H9 (cell line): ENCODE measurements at places on chromosomes 5 and 9. TPM values are rescaled to one million over a fixed set of nuclear protein-coding genes. Genes with fewer than 3 reads are reported as not detected.
A peak's percentile ranks its signal among the peaks of the same experiment; 100 is the strongest.

DNA sequence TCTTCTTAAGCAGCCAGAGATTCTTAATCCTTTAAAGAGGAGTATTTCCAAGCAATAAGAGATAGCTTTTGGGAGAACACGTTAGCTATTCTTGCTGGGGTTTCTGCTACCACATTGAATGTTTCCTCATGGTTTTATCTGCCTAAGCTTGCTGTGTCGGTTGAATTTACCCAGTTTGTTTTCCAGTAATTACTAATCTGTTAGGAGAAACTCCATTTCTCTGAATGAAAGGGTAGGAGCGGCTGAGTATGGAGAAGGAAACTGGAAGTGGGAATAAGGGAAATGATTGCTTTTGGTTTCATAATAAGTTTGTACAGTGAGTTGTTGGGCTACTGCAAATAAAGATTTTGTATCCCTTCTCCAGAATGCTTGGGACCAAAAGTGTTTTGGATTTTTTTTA, 1.2 kb downstream of the JAK2 start:
- no peak for DNase-seq

Gene ZCCHC9
- total RNA-seq, result 32.2 and 32.4 TPM in 2 replicates

DNA sequence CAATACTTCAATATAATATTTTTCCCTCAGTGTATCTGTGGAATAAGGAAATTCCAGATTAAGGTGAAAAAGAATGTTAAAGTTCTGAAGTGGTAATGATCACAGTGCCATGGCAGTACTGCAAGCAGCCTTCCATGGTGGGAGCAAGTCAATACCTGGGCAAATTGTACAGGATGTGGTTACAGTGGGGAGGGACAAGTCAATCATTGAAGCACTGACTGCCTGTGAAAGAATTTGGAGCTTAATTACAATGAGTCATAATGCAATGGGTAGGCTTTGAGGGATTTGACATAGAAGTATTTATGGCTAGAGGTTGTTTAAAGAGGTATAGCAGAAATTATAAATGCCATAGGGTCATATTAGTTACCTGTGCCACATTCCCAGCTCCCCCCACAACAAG, 786.5 kb upstream of the ACO1 start:
- no peak for DNase-seq

DNA sequence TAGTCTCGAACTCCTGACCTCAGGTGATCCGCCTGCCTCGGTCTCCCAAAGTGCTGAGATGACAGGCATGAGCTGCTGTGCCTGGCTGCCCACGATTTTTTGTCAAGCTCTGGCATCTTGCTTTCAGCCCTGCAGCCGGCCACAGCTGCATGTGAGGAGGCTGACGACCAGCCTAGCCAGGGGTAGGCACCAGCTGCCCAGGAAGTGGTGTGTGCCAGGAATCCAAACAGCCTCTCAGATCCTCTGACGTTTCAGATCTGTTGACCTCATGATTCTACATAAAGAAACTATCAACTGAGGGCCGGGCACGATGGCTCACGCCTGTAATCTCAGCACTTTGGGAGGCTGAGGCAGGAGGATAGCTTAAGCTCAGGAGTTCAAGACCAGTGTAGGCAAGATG, 19.0 kb downstream of the DYNC2I2 start:
- DNase-seq, result no peak

DNA sequence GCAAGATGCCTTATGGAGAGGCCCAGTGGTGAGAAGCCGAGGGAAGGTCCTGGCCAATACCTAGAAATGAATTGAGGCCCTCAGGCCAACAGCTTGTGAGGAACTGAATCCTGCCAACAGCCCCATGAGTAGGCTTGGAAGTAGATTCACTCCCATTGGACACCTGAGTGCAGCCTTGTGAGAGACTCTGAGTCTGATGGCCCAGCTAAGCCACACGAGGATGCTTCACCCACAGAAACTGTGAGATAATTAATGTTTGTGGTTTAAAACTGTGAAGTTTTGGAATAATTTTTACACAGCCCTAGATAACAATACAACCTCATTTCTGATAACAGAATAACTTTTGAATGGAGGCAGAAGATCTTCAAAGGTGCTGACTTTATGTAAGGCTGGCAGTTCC, 65.9 kb upstream of the DAP start:
- no peak for DNase-seq

Gene MYO10
- 125 and 127 TPM in 2 replicates for total RNA-seq

- DNase-seq, result no peak
Measured at GRCh38 chr9:85225180-85225579, 516.6 kb downstream of the AGTPBP1 start.

- DNase-seq, result peak; percentile 55
Measured at GRCh38 chr9:127567730-127568617, 44.1 kb upstream of the STXBP1 start.

DNA sequence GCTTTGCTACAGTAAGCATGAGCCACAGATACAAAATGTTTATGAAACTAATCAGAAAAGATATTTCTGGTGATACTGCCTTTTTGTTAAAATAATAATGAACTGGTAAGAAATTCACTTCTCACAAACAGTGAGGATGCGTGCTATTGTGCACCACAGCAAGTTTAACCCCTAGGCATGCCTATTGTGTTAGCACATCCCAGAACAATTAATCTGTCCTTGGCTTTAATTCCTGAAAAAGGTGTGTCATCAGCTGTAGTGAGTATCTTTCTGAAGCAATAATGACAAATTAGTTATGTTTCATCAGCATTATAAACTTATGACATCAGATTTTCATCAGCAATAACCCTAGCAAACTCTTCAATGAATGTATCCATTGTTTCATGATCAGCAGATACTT, 1307.2 kb downstream of the EFNA5 start:
- no peak for DNase-seq

Gene KIF24
- 3.7 and 4.0 TPM in 2 replicates for total RNA-seq

- DNase-seq, result no peak
Measured at GRCh38 chr9:109385499-109385898, 64.6 kb upstream of the EPB41L4B start.

DNA sequence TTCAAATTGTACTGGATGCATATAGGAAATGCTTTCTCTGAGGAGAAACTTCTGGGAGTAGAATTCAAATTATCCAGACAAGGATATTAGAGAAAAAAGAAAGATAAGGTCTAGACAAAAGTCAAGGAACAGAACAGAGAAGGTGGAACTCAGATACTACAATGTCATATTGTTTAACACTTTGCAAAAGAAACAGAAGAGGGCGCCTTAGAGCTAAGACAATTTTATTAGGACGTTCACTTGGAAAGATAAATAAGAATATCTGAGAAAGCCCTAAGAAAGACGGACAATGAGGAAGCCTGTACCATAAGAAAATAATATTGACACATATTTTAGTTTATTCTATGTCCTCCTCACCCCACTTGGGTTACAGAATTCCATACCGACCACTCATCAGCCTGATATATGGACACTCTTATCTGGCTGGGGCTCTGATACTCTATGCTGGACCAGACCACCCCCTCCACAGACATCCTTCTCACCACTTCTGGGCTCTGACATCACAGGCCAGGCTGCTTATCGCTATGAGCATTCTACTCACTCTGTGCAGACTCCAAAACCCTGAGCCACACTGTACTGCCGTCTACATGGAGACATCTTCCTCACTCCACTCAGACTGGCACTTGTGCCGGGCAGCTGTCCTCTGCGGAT, 9.1 kb upstream of the AK3 start:
- no peak for DNase-seq

- DNase-seq, result no peak
Measured at GRCh38 chr9:7287065-7287464, 512.5 kb downstream of the DMAC1 start.

GRCh38 chr9:88302579-88303324, 85.5 kb upstream of the SPIN1 start:
- no peak for DNase-seq

DNA sequence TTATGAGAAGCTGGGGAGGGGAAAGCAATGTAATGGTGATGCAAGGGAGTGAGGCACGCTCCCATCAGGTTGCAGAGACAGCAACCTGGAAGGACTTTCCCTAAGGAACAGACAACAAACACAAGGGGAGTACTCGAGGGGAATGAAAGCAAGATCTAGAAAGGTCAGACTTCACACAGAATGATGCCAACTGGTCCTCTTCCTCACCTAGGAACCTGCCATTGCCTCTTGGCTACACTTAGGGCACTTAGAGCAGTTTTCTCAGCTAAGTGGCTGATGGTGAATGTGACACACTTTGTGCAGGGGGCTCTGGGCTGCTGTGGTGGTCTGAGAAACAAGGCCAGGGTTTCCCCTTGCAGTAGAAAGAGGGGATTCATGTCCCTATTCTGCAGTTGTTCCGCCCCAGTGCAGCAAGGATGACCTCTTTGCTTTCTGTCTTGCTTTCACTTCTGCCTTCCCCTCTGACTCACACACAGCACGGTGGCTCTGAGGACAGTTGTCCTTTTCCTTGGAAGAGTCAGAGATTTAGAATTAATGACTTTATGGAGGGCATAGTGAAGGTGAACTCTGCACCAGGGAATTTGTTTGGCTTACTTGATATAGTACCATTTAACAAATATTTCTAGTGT, 394.0 kb upstream of the KLF4 start:
- no peak for DNase-seq

- DNase-seq, result no peak
Measured at GRCh38 chr5:167820101-167820990, 471.1 kb upstream of the WWC1 start.

- no peak for DNase-seq
Measured at GRCh38 chr9:31412081-31412480, 972.4 kb upstream of the ACO1 start.

DNA sequence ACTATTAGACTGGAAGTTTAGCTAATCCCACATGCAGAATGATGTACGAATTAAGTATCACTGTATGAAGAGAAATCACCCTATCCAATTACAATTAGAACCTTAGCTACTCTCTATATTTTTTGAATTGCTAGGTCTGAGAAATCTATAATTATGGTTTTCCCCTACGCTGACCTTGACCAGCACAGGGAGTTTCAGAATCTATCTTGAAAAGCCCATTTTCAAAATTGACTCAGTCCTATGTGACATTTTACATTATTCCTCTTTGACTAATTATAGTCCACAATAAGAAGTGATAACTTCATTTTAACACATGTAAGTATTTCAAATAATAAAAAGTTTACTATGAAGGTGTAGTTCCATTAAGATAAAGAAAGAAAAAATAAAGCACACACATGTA, 21.5 kb downstream of the NUDT12 start:
- no peak for DNase-seq

DNA sequence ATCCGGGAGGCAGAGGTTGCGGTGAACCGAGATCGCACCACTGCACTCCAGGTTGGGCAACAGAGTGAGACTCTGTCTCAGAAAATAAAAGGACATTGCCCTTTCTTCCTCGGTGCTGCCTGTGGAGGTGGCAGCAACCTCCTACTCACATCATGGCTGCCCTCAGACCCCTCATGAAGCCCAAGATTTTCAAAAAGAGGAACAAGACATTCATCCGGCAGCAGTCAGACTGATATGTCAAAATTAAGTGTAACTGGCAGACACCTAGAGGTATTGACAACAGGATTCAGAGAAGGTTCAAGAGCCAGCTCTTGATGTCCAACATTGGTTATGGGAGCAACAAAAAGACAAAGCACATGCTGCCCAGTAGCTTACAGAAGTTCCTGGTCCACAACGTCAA, 12.6 kb upstream of the PAX5 start:
- no peak for DNase-seq

- DNase-seq, result no peak
Measured at GRCh38 chr5:60529001-60529400, 171.0 kb downstream of the DEPDC1B start.

- DNase-seq, result peak; percentile 97
Measured at GRCh38 chr9:97307091-97307490, 368 bp upstream of the CCDC180 start.

- DNase-seq, result no peak
Measured at GRCh38 chr9:21549251-21549765, 67.2 kb upstream of the IFNE start.

DNA sequence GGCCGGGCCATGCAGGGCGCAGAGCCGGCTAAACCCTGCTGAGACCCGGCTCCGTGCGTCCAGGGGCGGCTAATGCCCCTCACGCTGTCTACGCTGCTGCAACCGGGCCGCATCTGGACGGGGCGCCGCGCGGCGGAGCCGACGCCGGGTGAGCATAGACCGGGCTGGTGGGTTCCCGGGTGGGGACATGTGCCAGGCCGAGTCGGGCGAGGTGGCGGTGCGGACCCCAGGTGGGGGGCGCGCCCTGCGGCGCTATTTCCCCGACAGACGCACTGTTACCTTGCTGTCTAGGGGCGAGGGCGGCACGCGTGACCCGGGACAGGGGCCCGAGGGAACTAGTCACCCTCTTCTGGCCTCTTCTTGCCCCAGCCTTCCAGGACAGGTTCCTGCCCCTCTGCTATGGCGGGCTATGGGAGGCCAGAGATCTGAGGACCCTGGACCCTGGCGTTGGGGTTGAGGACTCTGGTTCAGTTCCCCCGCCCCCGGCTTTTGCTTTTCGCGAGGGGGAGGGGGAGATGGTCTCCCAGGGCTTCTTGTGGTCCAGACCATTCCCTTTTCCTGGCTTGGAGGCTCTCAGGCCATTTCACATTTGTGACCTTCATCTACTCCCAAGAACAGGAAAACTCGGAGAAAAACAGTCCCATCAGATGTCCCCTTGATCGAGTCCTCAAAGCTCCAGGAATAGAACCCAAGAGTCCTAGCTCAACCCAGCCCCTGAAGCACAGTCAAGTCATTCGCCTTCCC, 536 bp downstream of the SLC27A4 start:
- peak; percentile 41 for DNase-seq

DNA sequence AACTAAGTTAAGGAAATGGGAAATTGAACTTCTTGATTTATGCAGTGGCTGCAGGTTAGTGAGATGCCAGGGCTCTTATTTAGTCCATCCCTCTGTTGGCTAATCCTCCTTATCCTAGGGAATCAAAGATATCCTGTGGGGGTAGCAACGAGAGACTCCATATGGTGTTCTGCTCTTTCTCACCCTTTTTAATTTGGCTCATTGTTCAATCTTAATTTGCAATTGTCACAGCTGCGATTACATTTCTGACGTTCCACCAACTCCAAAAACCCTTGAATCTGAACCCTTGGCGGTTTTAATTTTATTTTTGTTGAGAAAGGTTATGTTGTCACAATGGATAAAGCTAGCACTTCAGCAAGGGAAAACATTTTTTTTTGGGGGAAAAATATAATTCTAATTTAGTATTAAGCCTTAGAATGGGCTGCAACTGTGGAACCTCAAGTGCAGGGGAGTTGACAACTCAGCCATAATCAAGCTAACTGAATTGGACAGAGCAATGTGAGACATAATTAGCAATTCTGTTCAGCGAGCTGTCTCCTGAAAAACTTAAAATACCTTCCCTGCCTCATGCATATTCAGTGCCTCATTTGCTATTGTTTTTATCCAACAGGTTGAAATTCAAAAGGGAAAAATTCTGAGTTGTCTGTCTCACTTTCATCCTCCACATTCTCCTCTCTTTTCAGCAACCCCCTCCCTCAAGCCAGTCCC, 91.3 kb downstream of the MAT2B start:
- no peak for DNase-seq

GRCh38 chr5:169280286-169280685, 20.7 kb downstream of the SLIT3 start:
- no peak for DNase-seq

Gene OR13D1
- total RNA-seq, result not detected in 2 replicates

- peak; percentile 33 for DNase-seq
Measured at GRCh38 chr5:93595420-93596147, 12.6 kb downstream of the NR2F1 start.
